ENCODE measurements at places on chromosomes 4 and X. TPM values are rescaled to one million over a fixed set of nuclear protein-coding genes. Genes with fewer than 3 reads are reported as not detected.

- peak; percentile 68 for DNase-seq
Measured at GRCh38 chr4:1579001-1579900, 104.9 kb downstream of the FAM53A start.

The PALLD gene
- total RNA-seq = 202 TPM

- no peak for DNase-seq
Measured at GRCh38 chr4:98030059-98030458, 113.2 kb downstream of the STPG2 start.

- DNase-seq = no peak
Measured at GRCh38 chr4:106981431-106981830, 54.7 kb downstream of the DKK2 start.

DNA sequence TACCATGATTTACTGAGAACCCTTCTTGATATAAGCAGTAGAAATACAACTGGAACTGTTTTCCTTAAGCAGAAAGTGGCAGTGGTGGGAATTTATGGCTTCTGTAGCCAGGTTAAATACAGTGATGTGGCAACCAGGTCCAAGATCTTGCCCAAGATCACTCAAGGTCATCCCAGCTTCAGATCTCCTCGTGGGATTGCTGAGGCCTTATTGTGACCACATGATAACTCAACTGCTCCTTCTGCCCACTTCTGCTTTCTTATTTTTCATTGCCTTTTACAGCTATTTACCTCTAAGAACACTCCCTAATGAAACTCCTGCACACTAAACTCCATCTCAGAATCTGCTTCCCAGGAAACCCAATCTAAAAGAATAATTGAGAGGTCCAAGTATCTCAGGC is 12.4 kb upstream of the CYBB start:
- DNase-seq = no peak

DNA sequence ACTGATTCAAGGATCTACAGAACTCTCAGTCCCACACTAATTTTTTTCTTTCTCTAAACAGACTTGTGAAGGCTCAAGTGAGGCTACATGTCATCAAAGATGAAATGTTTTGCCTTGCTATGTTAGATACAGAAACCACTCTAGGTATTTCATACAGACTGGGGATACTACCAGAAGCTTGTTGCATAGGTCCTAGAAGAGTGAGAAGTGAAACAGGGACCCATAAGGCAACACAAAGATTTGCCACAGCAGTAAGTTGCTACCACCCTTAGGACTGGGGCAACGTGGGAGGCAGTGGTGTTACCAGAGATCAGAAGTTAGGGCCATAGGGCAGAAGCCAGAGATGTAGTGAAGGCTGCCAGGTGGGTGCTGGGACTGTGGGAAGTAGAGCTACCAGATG is 50.7 kb upstream of the MID1IP1 start:
- DNase-seq = no peak

- DNase-seq = no peak
Measured at GRCh38 chr4:42458657-42459056, 61.4 kb downstream of the SHISA3 start.
